Epithelial cell of esophagus (primary cell): ENCODE measurements at places on chromosomes 13 and 19.

DNA sequence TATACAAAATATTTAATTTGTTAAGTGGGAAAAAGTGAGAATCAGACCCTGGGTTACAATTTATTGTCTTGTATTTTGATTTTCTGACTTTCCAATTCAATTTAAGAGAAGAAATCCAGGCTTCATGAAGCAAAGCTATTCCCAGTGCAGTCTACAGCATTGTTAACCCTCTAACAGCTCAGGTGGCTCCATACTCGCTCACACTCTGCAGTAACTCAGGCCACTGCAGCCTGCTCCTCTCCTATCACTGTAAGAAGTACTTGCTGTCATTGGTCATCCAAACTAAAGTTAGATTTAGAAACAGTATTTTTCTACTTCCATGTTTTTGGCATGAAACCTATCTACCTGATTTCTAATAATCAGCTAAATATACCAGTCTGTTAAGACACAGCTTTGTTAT, 830.3 kb downstream of the PCDH9 start:
- DNase-seq, result no peak

DNA sequence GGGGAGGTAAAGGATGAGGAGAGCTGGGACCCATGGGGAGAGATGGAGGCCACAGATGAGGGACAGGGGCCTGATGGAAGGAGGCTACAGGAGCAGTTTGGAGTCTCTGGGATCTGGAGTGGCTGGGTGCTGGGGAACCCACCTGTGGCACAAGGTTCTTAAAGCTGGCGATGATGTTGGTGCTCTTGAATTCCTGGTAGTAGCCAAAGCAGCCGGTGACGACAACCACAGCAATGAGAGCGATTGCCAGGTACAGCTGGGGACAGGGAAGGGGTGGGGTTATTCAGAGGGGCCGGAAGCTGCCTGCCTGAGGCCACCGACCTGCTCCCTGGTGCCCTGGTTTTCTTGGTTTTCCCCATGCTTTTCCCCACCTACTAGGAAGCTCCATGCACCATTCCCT, 2.8 kb downstream of the ATP4A start:
- no peak for DNase-seq

DNA sequence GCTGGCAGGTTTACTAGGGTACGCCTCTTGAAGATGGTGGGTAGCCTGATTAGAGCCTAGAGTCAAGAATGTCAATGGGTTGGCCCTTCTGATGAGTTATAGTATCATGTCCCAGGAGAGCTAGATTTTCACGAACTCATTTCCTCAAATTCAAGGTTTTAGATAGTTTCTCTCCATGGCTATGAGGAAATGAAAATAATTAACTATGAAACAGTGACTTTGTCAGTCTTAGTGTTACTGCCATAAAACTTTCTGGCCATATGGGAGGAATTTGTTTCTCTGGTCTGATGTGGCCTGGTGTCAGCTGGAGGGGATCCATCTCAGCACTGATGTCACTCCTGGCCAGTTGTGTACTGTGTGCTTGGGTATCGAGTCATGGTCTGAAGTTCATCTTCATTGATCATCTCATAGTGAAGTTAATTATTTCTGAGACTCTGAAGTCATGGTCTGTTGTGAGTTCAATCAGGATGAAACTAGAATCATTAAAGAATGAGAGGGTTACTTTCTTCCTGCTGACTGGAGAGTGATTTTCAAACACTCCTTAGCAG, 49.4 kb upstream of the TNFSF11 start:
- no peak for DNase-seq

GRCh38 chr13:75637181-75637750, 1.1 kb downstream of the LMO7 start:
- DNase-seq, result no peak

DNA sequence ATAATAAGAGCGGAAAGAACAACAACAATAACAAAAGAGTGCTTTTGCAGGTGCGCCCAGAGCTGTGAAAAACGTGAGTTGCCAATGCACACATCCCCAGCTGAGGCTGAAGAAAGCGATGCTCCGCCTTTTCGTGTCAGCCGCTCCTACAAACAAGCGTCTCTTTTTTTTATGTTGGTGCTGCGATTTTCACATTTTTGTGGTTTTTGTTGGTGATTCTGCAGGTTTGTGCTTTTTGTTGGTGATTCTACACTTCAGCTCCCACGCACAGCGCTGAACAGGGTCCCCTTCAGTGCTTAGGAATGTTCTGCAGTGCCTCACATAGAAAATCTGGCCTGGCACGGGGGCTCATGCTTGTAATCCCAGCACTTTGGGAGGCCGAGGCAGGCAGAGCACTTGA, 7.3 kb upstream of the SBK3 start:
- peak; percentile 43 for DNase-seq
